Left kidney (tissue), 8 donors: ENCODE measurements at places on chromosomes 4 and X.

DNA sequence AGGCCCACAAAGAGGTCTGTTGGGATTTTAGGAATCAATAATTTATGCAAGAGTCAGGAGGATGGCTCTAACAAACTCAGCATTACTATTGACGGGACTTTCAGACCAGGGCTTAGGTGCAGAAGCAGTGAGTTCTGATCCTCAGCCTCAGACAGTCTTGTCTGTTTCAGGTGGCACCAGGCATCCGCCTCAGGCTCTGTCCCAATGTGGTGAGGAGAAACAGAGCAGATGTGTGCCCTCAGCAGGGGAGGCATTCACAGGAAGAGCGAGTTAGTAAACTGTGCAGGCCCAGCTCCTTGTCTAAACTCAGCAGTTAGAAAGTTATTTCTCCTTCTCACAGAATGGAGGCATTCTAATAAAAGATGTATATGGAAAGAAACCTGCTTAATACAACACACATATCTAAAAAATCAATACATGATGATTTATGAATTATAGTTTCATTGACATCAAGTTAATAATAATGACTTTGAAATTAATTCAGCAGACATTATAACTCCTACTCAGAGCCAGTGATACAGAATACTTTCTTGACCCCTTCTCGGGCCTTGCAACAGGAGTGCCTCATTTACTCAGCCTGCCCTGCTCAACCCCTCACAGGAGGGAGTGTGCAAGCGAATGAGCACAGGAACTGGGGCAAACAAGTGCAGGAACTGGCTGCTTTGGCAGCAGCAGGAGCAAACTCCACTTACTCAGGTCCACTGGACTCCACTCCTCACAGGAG lies 202.8 kb upstream of the SMIM31 start:
- DNase-seq, result no peak

GRCh38 chr4:67581208-67581857 lies 22.8 kb downstream of the STAP1 start:
- DNase-seq, result no peak

- no peak for DNase-seq
Measured at GRCh38 chr4:161653697-161654096, 510.1 kb downstream of the FSTL5 start.

GRCh38 chrX:29376584-29376983 lies 789.3 kb downstream of the IL1RAPL1 start:
- no peak for DNase-seq

- DNase-seq, result no peak
Measured at GRCh38 chr4:181017038-181017437, 1226.2 kb upstream of the TENM3 start.

DNA sequence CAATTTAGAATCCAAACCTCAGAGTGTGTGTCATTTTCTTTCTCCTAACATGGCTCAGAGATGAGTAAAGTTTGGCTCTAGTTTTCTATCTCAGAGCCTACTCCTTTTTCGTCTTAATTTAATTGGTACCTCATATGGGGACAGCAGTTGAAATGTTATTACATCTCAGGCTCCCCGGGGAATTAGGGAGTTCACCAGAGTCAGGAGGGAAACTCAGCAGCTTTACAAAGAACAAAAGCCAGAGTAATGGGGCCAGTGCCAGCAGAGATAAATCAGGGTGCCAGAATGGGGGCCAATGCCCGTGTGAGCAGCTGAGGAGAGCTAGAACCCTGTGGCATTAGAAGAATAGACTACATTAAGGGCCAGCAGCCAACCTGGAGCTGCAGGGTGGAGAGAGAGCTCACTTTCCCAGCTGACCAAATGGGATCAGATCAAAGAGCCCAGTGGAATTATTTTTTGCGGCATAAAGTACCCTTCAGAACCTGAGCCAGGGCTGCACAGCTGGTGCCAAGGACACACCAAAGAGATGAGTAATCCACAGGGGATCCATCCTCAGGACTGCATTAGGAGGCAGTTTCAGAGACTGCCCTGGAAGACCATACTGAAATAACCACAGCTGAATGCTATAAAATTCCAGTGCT lies 207.1 kb upstream of the DKK2 start:
- DNase-seq, result no peak

GRCh38 chr4:165537028-165537648 lies 158.3 kb downstream of the CPE start:
- DNase-seq, result peak; percentile 60

DNA sequence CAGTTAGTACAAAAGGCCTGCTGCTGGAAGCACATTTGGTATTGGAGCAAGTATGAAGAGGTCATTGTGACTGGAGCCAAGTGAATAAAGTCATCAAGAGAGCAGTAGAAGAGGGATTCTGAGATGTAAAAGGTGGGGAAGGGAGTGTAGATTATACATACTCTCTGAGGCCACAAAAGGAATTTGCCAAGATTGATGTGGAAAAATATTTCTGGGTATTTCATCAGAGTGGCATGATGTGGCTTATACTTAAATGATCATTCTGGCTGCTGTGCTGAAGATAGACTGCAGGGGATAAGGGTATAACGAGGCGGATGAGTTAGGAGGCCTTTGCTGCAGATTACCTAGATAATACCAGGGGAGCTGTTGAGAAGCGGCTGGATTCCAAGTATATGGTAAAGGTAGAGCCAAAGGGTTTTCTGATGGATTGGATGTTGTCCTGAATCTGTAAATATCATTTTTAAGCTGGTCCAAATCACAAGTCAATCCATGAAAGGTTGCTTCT lies 231.8 kb upstream of the AGA start:
- no peak for DNase-seq

- peak; percentile 46 for DNase-seq
Measured at GRCh38 chrX:40474205-40474626, 106.6 kb upstream of the ATP6AP2 start.

DNA sequence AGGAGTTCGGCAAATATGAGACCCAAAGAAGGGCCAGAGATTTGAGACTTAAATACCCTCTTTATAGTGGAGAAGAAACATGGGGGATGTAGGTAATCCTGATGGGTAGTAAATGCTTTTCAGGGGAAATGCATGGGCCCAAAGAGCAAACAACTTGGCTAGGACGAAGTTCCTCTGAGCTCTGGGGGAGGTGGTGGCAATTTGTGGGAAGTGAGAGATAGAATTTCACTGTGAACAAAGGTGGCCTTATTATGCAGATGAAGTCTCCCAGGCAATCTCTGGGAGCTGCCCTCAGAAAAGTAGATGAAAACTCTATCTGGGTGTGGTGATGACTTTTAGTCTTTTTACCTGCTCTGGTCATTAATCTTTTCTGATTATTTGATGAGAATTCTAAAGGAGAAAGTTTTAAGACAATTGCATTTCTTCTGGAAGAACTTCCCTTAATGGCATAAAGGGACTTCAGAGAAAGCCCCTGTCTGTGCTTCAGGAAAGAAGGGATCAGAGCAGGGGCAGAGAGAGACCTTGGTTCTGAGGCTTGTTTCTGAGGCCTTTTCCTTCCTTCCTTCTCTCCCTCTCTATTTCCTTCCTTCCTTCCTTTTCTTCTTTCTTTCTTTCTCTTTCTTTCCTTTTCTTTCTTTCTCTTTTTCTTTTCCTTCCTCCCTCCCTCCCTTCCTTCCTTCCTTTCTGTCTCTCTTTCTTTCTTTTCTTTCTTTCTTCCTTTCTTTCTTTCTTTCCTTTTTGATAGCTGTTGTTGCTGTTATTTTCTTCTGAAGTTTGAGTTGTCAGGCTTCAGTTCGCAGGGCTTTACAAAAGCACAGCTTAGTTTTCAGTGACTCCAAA lies 37.5 kb upstream of the MAOA start:
- no peak for DNase-seq

DNA sequence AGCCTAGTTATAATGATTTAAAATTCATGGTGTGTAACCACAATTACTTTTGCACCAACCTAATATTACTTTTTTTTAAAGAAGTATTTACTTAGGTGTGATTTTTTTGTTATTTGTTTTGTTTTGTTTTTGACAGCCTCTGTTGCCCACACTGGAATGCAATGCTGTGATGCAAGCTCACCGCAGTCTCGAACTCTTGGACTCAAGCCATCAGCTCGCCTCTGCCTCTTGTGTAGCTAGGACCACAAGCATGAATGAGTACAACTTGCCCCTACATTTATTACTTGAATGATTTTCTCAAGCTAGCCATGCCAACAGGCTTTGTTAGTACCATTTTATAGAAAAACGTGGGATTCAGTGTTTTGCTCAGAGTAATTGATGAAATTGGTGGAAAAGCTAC lies 488.8 kb upstream of the CPEB2 start:
- DNase-seq, result no peak

- DNase-seq, result no peak
Measured at GRCh38 chr4:104413487-104413886, 81.2 kb downstream of the CXXC4 start.

DNA sequence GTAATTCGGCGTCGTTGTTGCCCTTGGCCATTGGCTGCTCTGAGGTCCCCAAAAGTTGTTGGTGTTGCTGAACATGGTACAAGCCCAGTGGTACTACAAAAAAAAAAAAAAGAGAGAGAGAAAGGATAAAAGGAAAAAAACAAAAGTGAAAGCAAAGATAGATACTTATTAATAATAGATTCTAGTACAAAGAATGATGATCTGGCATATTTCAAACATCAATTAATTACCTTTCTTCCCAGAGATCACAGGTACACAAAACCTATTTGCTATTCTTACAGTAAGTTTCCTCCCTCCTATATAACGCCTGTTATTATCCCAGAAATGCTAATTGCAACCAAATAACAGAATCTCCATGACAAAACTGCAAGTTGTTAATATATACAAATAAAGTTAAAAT lies 188.9 kb downstream of the FBXW7 start:
- DNase-seq, result no peak

DNA sequence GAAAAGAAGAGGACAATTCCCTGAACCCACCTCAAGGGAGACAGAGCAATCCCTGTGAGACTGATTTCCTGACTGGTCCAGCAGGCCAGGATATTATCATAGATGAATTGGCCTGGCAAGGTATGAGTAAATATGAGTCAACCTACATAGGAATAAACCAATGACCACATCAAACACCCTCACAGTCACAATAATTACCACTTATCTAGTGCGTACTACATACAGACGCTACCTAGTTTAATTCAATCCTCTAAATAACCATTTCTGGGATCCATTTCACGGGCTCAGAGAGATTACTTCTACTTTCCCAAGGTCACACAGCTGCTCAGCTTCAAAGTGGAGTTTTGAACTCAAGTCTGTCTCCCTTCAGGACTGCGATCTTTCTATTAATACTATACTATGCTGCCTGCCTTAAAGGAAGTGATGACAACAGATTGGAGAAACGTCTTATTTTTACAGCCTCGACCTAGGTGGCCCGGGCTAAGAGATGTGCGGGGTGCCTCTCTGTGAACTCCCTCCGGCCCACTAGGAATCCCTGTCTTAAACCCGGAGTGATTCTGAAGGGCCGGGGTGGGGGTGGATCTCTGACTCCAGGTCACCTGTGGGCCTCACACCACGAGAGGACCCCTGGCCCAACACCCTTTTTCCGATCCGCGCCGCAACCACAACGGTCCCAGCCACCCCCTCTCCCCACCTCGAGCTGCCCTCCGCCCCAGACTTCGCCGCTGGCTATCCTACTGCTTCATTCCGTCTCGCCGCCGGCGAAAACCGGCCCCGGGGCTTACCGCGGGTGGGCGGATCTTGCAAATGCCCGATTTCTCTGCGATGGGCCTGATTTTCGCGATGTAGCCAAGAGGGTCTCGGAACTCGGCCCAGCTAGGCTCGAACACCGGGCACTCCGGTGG lies 800 bp downstream of the KDM5C start:
- no peak for DNase-seq

DNA sequence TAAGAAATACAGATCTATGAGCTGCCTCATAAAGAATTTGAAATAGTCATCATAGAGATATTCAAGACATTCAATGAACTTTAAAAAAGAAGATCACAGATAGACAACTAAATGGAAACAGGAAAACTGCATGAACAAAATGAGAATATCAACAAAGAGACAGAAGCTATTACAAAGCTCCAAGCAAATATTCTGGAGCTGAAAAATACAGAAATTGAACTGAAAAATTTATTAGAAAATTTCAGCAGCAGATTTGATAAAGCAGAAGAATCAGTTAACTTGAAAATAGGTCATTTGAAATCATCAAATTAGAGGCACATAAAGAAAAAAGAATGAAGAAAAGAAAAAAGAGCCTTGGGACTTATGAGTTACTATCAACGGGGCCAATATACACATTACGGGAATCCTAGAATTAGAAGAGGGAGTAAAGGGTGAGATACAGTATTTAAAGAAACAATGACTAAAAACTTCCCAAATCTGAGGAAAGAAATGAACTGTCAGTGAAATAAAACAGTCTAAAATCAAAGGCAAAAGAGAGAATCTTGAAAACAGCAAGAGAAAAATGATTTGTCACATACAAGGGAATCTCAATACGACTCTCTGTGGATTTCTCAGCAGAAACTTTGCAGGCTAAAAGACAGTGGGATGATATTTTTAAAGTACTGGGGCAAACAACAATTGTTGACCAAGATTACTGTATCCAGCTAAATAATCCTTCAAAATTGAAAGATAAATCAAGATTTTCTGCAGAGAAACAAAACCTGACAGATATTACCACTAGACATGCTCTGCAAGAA lies 641.6 kb downstream of the ANKRD50 start:
- DNase-seq, result no peak

DNA sequence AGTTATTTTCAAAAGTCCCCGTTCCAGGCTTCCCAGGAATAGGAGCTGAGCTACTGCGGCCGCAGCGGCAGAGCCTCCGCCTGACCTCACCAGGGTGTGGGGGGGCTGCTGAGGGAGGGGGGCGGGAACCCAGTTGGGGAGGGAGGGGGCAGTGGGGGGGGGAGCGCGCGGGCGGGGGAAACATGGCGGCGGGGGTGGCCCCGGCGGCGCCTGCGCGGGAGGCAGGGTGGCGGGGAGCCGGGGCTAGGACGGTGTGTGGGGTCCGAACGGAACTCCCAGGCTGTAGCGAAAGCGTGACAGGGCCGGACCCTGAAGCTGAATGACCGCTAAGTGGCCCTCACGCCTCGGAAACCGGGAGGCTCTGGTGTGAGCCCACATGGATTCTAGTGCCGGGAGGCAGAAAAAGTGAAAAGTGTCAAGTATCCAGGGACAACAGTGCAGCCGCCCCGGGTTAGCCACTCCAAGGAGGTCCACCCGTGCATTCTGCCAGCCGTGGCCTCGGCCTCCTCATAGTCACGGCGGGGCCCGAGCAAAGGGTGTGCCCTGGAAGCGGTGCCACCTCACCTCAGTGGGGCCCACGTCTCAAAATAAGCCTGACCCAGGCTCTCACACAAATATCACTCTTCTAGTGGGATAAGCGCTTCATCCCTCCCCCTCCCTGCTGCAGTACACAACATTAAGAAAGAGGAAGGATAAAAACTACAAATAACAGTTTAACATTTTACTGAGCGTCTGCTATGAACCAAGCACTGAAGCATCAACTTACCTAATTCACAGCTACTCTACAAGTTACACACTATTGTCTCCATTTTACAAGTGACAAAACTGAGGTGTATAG lies at the start of gene KLHL13:
KLHL13 (minus strand) TSS at position 98 of the 838 bp plus-strand sequence. CDS start 88,337 bp downstream, outside the sequence.
- DNase-seq, result peak; percentile 50
